ENCODE measurements at places on chromosomes 12 and 14.
A peak's percentile ranks its signal among the peaks of the same experiment; 100 is the strongest.

- peak; percentile 5 for DNase-seq
Measured at GRCh38 chr12:48542300-48542928, 17.0 kb downstream of the OR8S1 start.

- no peak for DNase-seq
Measured at GRCh38 chr14:54114941-54115340, 158.3 kb upstream of the BMP4 start.

DNA sequence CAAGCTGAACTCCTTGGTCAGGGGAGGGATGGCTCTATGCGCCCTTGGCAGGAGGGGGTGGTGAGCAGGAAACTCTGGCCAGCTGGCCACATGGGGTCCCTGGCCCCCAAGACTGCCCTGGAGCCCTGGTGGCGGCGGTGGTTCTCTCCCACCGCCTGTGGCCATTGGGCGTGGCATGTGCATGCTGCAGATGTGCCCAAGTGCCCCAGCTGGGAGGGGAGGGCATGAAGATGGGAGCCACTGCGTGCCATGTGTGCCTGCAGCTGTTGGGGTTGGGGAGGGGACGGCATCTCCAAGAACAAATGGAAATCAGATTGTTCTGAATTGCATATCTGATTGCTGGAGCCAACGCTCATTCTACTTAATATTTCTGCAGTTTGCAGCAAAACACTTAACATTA is 115.7 kb upstream of the IGF1 start:
- DNase-seq, result no peak

DNA sequence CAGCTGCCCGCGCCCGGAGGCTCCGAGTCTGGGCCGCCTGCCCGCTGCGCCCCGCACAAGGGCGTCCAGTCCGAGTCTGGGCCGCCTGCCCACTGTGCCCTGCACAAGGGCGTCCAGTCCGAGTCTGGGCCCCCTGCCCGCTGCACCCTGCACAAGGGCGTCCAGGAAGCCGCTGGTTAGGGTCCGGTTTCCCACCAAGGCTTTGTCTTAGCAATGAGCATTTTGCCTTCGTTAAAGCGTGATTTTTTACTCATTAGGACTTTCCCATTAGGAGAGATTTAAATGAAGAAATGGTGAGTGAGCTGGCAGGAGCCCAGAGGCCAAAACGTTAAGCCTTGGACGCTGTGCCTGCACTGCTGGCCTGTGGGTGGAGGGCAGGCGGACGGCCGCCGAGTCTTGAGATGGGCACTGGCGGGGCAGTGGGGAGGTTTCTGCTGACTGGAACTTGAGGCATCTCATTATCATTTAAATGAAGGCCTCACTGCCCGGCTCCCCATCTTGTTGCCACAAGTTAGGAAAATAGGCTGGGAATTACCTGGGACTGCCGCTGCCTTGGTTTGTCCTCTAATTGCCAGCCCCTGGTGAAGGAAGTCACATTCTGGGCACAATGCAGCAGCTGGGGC is 36.0 kb downstream of the FBRSL1 start:
- no peak for DNase-seq

DNA sequence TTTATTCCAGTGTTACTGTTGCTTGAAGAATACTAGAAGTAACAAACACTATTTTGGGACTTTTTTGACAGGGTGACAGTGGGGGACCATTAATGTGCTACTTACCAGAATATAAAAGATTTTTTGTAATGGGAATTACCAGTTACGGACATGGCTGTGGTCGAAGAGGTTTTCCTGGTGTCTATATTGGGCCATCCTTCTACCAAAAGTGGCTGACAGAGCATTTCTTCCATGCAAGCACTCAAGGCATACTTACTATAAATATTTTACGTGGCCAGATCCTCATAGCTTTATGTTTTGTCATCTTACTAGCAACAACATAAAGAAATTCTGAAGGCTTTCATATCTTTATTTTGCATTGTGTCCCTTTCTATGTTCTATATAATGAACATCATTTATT is 44.5 kb downstream of the TMPRSS12 start:
- DNase-seq, result no peak

- DNase-seq, result no peak
Measured at GRCh38 chr14:65560340-65561027, 148.0 kb downstream of the FUT8 start.

- no peak for DNase-seq
Measured at GRCh38 chr12:13049816-13050215, 5.6 kb downstream of the FAM234B start.

DNA sequence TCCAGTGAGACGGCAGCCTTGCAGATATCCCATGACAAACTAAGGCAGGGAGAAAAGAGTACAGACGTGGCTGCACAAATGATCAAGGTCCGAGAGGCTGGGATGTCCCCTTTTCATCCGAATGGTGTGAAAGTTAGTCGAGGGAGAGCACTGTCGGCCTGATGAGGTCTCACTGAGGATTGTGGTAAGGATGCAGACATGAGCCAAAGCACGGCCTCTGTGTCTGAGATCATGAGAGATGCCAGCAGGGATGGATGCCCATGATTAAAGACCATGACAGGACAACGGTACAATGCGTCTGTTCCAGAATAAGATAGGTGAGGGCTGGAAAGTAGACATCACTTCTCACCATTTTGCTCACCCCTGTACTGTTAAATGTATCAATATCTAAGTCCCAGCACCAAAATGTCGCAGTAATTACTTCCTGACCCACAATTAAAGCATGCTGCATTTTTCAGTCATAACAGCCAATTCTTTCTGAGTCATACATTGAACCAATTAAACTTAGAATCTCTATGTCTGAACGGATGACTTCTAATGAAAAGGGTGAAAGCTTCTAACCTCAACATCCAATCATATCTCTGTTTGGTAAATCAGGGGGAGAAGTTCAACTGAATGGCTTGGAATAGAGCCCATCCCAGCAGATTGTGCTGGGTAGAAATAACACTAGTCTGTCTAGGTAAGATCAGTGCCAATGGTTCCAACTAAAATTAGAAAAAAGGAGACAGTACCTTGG is 249.6 kb upstream of the SOX5 start:
- no peak for DNase-seq

GRCh38 chr14:105303949-105304348 is 3.1 kb upstream of the BRF1 start:
- DNase-seq, result no peak

Measured in HFF-Myc (cell line).